Stimulated activated CD8-positive, alpha-beta memory T cell treated with anti-CD3 and anti-CD28 coated beads, Interleukin-2, amount 100 ng/mL, for 1 hour (primary cell): ENCODE measurements at places on chromosomes 11 and 22.

DNA sequence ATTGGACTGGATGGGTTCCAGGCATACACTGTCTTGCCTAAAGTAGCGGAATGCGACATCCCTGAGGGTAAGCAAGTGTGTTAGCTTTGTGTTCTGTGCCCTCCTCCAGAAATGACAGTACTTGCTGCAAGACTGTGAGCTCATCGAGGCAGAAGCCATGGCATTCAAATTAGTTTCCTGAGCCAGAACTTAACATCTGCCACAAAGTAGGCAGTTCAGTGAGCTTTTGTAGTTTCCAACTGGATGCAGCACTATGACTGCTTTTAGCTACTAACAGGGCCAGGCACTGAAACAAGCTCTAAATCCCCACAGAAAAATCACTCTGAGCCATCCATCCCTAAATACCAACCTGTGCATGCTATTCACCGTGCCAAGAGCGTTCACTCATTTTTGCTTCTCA is 1.2 kb upstream of the FAR1 start:
- DNase-seq, result no peak

- DNase-seq, result no peak
Measured at GRCh38 chr22:50399751-50400331, 56.7 kb downstream of the PPP6R2 start.

GRCh38 chr11:35683728-35684339 is 21.3 kb downstream of the TRIM44 start:
- DNase-seq, result no peak

- DNase-seq, result no peak
Measured at GRCh38 chr11:123475469-123475868, 45.4 kb downstream of the GRAMD1B start.

DNA sequence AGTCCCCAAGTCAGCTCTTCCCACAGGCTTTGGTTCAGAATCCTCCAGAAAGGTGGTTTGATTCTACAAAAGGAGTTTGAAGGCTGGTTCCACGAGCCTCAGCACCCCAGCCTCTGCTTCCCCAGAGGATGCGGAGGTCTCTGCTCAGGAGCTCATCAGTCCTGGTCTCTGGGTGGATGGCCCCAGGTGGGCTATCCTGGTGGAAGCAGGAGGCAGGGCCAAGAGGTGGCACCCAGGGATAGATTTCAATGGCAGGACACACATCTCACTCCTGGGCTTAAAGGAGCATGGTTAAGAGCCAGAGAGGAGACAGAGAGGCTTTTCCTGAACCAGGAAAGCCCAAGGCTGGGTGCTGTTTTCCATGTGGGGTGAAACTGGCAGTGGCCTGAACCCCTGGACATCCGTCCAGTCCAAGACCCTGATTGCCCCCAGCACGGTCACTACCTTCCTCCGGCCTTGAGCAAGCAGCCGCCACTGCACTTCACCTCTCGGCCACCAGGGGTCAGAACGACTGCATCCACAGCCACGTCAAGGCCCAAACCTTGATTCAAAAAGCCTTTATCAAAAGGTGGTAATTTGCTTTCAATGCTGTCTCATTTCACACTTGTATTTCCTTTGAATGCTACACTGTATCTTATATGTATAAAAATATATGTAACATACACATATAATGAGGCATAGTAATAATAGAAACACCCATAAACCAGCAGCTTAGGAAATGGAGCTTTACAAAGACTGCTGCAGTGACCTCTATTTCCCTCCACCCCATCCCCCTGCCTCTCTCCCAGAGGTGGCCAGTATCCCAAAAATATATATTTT is 19.3 kb upstream of the FXYD2 start:
- peak; percentile 68 for DNase-seq

- DNase-seq, result no peak
Measured at GRCh38 chr22:25564979-25565677, 653 bp downstream of the GRK3 start.

DNA sequence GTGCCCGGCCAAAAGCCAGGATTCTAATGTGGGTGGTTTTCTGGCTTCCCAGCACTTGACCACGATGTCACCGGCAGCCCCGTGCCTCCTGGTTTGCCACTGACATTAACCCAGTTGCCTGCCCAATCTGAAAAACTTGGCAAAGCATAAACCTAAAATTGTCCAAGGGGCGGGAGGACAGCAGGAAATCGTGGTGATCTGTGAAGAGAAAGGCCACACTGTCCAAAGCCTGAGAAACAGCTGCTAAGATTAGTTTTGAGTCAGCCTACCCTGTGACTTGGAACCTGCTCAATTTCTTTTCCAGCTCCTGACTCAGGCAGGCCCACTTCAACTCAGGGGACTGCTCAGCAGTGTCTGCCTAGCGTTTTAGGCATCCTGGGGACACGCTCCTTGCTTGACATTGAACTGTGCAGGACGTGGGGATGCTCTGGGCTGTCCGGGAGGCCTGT is 8.2 kb upstream of the F2 start:
- no peak for DNase-seq

GRCh38 chr22:46002757-46003270 is 25.9 kb upstream of the WNT7B start:
- DNase-seq, result no peak

DNA sequence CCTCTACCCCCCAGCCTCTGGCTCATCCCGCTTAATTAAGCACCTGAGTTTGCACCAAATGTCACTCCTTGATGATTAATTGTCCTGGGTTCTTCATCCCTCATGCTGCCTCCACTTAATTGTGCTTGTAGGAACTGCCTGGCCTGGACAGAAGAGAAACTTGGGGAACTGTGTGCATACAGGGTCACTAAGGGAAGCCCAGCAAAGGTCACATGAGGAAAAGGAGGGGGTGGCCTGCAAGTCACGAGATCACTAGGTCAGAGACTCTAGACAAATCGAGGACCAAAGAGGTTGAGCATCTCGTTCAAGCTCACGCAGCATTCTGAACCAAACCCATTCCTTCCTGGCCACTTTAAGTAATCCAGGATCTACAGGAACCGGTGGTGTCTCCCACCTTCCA is 75.8 kb downstream of the PDE2A start:
- no peak for DNase-seq

GRCh38 chr22:50471197-50471847 is 3.5 kb downstream of the SBF1 start:
- no peak for DNase-seq

DNA sequence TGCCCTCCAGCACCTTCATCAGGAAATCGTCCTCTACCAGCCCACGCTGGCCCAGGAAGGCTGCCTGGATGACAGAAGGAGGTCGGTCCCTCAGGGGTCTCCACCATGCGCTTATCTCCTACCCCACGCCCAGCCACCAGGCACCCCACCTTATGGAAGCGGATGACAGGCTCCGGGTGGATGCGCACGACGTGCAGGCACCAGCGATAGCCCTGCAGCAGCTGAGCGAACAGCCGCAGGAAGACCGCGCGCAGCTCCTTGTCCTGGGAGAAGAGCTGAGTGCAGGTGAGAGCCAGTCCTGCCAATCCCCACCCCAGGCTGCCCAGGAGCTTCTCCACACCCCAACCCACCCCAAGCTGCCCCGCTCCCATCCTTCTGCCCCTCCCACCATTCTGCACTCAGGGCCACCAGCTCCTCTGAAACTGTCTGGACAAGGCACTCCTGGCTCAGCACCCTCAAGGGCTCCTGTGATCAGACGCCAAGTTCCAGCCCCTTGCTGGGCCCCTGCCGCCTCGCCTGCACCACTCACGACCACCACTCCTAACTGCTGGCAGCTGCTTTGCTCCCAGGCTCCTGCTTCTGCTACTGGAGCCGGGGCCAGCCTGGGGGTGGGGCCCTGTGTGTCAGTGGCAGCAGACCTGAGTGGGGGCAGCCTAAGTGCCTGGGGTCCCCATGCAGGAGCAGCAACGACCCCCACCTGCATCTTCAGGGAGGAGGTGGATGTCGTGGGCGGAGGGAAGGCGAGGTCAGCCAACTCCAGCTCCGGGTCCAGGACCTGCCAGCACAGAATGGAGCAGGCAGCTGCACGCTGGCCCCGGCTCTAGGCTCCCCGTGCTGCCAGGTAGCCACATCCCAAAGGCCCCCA is 9.5 kb downstream of the SBF1 start:
- no peak for DNase-seq

- DNase-seq, result no peak
Measured at GRCh38 chr22:48799227-48799970, 1028.3 kb downstream of the BRD1 start.

- DNase-seq, result no peak
Measured at GRCh38 chr11:78446210-78446609, 28.6 kb upstream of the GAB2 start.

DNA sequence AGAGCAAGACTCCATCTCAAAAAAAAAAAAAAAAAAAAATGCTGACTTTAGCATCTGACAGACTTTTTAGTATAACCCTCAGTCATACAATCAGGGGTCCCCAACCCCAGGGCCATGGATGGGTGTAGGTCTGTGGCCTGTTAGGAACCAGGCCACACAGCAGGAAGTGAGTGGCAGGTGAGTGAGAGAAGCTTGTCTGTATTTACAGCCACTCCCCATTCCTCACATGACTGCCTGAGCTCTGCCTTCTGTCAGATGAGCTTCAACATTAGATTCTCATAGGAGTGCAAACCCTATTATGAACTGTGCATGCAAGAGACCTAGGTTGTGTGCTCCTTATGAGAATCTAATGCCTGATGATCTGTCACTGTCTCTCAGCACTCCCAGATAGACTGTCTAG is 3.3 kb downstream of the FAM227A start:
- DNase-seq, result no peak

DNA sequence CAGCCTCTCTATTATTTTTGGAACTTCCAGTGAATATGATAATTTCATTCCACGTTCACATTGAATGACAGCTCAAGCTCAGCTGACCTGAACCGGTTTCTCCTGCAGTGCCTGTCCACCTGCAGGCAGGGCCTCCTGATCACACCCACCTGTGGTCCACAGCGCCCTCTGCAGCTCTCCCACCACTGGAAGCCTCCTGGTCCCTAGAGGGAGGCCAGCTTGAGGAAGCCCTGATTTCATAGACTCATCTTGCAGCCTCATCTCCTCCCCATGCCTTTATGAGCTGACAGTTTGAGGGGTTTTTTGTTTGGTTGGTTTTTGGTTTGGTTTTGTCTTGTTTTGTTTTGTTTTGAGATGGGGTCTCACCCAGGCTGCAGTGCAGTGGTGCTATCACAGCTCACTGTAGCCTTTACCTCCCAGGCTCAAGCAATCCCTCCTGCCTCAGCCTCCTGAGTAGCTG is 29.9 kb upstream of the MALAT1 start:
- DNase-seq, result no peak

DNA sequence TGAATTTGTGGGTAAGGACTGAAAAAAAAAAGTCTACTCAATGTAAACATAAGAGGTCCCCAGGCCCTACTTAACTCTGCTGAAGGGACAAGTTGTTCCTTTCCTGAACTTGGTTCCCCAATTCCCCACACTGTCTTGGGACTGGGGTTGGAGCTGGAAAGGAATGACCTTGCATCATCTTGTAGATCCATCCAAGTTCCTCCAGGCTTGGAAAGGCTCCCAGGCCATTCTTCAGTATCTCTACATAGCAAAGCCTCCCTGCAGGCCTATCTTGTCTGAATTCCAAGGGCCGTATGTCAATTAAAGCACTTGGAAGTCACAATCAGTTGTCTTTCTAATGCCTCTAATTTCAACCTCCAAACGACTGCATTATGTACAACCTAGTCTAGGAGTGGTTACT is 361.2 kb downstream of the TMEM135 start:
- no peak for DNase-seq

DNA sequence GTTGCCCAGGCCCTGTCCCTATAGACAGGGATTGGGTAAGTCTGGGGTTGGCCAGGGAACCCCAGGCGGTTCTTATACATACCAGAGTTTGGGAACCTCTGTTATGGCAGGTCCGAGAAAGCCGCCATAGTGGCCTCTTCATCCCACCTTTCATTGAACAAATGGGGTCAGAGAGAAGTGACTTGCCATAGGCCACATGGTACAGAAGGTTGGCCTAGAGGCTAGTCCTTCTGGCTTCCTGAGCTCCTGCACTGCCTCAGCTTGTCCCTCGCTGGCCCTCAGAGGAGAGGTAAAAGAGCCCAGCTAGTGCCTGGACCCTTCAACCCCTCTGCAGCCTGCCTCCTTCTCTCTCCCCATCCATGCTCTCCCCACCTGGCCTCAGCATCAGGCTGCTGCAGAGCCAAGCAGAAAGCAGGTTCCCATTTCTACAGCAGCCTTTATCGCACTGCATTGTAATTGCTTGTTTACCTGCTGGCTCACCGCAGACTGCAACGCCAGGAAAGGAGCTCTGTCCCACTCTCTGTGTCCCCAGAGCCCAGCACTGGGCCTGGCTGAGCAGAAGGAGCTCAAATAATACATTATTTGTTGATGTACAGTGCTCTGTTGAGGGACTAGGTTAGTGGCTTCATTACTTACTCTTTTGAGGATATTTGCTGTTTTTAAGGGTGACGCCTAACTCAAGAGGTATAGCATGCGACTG is 103.6 kb downstream of the TRIM29 start:
- no peak for DNase-seq

DNA sequence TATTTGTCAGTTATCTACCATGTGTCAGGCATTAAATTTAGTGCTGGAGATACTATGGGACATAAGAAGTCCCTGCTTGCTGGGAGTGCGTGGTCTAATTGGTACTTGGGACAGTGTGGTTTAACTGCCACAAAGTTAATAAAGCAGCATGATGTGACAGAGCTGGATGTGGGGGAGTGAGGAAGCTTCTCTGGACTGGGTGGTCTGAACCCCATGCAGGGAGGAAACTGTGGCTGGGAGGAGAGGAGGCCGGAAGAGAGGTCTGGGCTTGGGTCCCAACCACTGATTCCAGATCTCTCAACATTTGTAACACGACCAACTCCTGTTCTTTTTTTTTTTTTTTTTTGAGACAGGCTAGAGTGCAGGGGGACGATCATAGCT is 37.1 kb downstream of the ST3GAL4 start:
- no peak for DNase-seq

DNA sequence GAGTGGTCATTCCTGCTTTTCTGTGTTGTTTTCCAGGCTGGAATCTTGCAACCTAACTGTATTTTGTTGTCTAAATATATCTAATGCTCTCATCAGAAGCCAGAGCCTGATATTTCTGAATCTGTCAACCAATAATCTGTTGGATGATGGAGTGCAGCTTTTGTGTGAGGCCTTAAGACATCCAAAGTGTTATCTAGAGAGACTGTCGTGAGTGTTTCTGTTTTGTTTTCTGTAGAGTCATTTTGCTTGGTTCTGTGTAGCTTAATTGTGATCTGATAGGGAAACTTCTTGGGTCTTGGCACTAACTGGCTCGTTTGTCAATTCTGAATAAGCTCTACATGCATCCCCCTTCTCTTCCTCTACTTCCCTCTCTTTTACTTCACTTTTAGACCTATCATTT is 31.2 kb upstream of the RBMXL2 start:
- DNase-seq, result no peak

- no peak for DNase-seq
Measured at GRCh38 chr11:2143799-2144543, 4.8 kb upstream of the IGF2 start.

DNA sequence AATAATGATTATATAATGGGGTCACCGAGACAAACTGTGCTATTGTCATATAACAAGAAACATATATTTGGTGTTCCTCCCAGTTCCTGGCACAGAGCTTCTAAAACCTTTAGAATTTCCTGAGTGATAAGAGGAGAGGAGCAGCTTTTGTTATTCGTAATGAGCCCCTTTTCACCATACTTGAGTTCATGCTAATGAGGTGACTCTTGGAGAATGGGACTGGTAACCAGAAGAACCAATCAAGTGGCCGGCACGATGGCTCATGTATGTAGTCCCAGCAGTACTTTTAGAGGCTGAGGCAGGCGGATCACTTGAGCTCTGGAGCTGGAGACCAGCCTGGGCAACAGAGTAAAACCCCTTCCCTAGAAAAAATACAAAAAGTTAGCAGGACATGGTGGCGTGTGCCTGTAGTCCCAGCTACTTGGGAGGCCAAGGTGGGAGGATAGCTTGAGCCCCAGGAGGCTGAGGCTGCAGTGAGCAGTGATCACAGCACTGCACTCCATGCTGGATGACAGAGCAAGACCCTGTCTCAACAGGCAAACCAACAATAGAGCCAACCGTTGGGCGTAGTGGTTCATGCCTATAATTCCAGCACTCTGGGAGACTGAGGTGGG is 62.7 kb upstream of the FTH1 start:
- no peak for DNase-seq
